DMS79 treated with DMSO at 0.1 percent for 48 hours (cell line): ENCODE measurements at places on chromosomes 4 and X.

DNA sequence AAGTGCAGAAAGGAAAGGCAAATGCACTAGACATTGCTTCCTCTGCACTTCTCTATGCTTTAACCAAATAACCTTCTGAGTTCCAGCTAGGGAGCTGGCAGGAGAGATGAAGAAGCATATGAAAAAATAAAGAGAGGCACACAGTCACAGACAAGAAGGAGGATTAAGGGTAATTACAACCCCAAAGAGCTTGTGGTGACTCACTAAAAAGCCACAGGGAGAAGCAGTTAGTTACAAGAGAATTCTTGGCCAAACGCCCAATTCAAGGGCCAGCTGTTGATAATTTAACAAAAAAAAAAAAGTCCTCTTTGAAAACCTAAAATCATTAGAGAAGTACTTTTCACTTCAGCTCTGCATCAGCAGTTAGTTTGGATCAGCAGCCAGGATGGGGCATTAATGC, 478.0 kb downstream of the KCNIP4 start:
- DNase-seq: peak; percentile 46

GRCh38 chr4:72312032-72312650, 256.9 kb downstream of the ADAMTS3 start:
- no peak for DNase-seq

DNA sequence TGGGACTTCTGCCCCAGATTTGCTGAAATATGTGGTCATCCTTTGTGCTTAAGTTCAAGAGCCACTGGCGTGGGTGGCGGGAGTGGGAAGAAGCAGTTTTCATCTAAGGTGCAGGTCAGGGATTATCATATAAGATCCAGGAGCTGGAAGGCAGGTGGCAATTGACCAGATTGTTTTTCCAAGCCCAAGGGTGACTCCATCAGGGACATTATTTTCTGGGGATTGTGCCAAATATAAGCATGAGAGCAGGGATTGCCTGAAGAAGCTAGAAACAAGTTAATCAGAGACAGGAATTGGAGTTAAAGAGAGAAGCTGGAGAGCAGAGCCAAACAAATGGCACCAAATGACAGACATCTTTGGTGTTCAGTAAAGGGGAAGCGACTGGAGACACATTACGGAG, 19.4 kb upstream of the SEL1L3 start:
- DNase-seq: no peak

GRCh38 chr4:141132072-141132708, 1.1 kb downstream of the RNF150 start:
- DNase-seq: no peak

GRCh38 chr4:124631760-124632159, 80.8 kb downstream of the ANKRD50 start:
- no peak for DNase-seq

DNA sequence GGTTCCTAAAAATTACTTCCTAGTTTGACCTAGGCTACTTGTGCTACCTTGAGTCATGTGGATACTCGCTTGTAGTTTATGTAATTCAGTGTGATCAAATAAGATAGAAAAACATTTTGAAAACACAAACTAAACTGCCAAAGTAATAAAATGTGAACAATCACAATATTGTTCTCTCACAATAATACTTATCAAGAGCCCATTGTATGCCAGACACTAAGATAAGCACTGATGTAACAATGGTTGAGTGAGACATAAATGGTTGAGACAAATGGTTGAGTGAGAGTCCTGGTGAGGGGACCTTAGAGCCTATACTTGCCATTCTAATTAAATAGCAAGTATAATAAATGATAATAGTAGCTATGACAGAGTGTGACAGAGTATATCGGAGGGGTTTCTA, 41.7 kb downstream of the RFC1 start:
- DNase-seq: no peak

GRCh38 chrX:78838709-78839108, 91.2 kb downstream of the LPAR4 start:
- DNase-seq: no peak

- DNase-seq: peak; percentile 3
Measured at GRCh38 chr4:119314356-119314755, 7.6 kb downstream of the FABP2 start.

DNA sequence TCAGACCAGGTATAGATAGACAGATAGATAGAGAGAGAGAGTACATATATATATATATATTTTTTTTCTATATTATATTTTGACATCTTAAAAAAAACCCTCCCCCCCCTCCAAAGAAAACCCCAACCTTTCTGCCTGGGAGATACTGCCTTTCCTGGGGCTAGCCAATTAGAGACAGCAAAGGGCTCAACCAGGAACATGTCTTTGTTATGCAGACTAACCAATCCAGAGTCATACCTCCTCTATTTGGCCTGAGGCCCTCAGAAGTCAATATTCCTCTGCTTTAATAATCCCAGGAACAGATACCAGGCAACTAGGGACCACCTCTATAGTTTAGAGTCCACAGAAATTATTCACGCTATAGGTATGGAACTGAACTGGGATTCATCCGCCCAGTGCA, 135.6 kb upstream of the MAD2L1 start:
- no peak for DNase-seq

DNA sequence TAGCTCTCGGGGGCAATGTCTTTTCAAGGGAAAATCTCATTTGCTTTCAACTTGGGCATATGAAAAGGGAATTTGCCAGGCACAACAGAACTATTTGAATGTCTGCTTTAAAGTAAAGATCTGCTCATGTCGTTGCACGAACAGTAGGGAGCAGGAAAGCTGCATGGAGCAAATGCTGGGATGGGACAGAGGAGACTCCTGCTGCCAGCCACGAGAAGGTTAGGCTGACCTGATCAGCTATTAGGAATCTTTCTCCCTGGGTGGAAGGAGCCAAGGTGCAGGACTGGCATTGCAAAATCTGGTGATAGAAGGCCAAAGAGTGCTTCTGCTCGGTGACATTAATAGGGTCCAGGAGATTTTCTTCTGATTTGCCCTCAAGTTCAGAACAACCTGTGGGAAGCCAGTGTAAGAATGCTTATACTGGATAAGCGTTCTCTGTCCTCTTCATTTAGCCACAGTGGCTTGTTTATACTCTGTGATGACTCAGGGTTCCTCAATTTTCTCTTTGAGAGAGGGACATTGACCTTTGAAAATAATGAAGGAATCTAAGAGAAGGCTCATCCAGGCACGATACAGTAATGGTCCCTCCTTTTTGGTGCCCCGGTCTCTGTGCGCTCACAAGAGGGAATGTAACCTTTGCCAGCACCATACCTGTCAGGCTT, 22.9 kb downstream of the FHL1 start:
- no peak for DNase-seq

GRCh38 chrX:72262077-72262476, 15.0 kb downstream of the RPS4X start:
- DNase-seq: peak; percentile 50

GRCh38 chr4:101855239-101855638, 64.7 kb downstream of the BANK1 start:
- no peak for DNase-seq

DNA sequence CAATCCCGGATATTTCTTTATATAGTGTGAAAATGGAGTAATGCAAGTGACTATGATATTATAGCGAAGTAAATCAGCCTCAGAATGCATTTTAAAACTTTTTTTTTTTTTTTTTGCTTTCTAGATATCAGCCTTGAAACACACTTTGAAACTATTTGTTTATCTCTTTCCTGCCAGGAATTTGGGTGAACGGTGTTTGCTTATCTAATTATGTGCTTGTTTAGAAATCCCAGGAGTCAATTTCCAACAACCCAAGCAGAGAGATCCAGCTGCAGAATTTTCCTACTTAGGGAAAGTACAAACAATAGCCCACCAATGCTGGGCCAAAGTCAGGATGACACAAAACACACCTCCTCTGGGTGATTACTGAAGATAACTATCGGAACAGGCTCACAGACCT, 958.8 kb downstream of the PCDH18 start:
- DNase-seq: no peak

GRCh38 chr4:17347445-17347844, 164.4 kb downstream of the QDPR start:
- no peak for DNase-seq

GRCh38 chrX:101550751-101551379, 518 bp downstream of the ARMCX1 start:
- DNase-seq: peak; percentile 17

DNA sequence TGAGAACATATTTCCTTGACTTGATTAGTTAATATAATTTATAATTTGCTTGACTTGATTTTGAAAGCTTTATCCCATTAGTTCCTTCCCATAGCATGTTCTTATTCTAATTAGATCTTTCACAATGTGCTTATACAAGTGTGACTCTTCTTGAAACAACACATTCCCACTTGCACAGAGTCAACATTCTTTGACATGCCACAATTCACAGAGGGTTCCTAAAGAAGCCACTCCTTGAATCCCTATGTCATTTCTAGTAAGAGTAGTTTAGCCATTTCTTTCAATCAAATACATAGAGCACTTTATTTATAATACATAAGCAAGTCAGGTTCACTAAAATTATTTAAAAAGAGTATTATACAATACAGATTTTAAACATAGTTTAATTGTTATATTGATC, 228.9 kb upstream of the GRID2 start:
- DNase-seq: no peak

DNA sequence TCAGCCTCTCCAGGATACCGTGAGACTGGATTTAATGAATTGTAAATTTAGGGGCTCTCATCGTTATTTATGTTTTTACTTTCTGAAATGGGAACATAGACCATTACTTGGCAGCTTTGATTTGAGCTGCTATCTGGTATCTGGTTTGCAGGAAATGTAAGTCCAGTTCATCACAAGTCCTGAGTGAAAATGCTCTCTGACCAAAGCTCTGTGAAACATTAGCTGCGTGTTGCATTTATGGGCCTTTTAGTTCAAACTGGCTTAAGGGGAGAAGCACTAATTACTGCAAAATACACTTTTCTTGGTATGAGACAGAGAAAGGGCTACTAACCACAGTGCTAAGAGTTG, 420 bp downstream of the CC2D2A start:
- no peak for DNase-seq

DNA sequence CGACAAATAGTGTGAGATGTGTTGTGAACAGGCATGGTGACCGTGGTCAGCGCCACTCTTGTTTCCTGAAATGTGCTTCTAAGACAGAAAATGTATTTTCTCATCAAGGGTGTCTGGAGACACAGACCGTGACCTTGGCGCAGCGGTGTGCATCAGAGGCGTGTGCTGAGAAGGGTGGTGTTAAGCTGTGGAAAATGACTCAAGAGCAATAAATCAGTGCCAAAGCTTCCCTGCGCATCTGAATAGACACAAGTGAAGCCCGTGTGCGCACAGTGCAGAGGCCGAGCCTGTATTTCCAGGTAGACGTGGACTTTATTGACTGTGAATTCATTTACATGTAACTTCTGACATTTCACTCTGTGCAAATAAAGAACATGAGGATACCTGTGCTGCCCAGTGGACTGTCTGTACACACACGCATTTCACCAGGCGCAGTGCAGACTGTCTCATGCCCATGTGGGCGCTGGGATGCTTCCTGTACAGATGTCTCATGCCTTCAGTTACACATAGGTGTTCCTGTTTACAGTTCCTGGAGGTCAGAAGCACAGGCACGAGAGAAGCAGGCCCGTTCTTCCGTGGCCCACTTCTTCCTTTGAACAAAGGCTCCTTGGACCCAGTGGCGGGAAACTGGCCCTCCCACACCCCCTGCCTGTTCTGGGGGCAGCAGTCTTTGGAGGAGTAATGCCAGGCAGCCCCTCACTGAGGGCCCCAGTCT, 31.9 kb downstream of the NSG1 start:
- DNase-seq: no peak

DNA sequence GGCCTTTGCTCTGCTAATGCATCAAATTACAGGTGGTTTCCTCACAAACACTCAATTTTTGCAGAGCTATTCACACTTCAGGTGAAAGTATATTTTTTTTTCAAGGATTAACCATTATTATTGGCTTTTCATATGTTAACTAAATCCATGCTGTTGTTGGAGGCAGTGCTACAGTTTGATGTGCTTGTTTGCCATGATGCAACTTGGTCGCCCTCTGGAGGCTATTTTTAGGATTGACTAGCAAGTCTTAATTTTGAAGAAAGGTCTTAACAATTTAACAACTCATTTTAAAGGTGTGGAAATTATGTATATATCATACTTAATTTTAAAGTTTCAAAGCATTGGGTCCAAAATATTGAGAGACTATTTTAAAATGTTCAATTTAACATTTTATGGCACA, 168.8 kb upstream of the FAM47A start:
- no peak for DNase-seq

DNA sequence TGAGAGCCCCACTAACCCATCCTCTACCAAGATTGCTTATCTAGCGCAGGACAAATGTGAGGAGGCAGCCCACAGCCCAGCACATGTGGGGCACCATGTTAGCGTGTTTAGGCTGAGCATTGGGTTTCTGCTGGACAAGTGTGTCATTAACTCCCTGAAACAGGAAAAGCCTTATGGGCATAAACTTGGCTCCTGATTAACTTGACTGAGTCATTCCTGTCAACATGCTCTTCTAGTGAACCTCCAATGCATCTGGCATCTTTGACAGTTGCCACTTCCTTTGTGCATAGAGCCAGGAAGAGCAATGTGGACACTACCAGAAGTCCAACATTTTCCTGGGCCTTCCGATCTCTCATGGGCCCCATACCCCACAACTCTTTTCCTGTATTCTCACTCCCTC, 2.5 kb downstream of the SPIN2A start:
- no peak for DNase-seq

DNA sequence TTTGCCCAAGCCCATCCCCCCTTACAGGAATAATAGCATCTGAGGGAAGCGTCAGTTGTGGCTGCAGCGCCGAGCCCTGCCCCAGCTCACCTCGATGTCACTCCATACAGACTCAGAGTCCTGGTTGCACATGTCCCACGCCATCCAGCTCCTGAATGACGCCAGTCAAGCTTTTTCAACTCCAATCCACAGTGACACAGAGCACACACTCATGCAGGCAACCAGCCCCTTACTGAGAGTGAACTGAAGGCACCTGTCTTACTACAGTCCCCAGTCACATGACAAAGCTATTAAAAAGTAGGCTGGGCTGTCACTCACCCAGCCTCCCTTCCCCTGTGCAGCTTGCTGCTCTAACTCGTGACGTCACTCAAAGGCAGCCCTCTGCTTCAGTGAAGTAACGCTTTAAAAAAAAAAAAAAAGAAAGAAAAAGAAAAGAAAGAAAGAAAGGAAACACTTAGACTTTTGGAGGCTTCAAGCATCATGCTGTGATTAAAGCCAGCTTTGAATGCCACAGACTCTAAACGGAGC, at the start of gene PPARGC1A:
Gene PPARGC1A (minus strand): TSS at position 234 of the 528 bp plus-strand sequence. CDS start 90 bp downstream, at position 144.
- DNase-seq: peak; percentile 28
